ENCODE measurements at places on chromosomes 7 and 10.

DNA sequence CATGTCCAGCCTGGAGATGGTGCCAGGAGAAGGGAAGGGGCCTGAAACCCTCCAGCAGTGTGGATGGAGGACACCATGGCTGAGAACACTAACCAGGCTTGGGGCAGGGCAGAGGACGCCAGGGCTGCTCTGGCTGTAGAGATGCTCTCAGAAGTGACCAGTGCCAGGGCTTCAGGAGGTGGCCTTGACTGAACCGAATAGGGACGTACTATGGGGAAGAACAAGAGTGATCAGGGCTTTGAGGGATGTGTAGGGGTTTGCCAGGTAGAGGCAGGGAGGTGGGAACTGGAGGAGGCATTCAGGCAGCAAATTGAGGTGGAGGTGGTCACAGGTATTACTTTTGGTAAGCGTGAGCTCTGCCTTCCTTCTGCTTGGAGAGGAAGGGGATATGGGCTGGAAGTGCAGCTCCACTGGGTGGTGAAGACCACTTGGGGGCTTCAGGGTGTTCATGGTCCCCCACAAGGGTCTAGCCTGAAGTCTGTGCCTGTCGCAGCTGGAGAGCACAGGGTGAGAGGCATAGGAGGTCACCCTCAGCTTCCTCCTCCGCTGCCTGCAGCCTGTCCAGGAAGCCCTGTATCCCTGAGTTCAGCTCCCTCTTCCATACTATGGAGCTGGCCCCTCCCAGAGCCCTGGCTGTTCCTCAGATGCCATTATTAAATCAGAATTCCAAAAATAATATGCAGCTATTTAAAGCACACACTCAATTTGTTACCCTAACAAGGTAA is 27.8 kb downstream of the ADCY1 start:
- no peak for DNase-seq

DNA sequence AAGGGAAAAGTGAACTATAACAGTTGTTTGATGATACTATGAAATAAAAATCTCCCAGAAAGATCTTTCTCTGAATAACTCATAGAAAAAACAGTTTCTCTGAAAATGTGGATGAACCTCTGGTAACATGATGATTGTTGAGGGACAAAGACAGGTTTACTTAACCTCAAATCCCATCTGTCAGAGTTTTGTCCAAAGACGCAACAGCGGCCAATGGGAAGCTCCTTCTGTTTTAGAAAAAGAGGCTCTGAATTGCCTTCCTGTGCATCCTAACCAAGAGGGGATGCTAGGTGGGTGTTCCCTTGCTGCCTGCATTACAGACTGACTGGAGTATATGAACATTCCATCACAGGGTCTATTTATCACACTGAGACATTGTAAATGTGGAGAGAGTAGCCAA is 8.9 kb upstream of the HYCC1 start:
- no peak for DNase-seq

- no peak for DNase-seq
Measured at GRCh38 chr10:21261842-21262294, 263.6 kb downstream of the SKIDA1 start.

DNA sequence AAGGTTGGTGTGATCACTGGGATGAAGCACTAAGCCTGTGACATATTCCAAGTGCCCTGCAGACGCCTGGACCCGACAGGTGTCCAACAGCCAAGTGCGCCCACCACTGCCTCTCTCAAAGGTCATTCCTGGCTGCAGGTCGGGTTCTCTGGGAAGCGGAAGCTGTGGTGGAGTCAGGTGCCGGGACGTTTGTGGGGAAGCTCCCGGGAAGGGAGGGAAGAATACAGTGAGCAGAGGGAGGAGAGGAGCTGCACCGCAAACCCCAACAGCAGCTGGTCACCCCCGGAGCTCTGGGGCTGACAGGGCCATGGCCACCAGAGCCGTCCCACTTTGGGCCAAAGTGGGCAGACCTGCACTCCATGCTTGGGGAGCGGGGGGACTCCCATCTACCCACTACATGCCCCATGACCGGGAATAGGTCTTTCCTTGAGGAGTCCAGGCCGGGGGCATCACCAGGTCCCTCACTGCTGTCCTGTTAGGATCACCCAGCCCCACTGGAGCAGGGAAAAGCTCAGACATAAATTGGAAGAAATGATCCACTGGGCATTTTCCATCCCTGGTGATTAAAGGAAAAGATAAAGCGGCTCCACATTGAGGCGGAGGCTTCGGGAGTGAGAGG is 84.5 kb upstream of the PPP2R2D start:
- no peak for DNase-seq

DNA sequence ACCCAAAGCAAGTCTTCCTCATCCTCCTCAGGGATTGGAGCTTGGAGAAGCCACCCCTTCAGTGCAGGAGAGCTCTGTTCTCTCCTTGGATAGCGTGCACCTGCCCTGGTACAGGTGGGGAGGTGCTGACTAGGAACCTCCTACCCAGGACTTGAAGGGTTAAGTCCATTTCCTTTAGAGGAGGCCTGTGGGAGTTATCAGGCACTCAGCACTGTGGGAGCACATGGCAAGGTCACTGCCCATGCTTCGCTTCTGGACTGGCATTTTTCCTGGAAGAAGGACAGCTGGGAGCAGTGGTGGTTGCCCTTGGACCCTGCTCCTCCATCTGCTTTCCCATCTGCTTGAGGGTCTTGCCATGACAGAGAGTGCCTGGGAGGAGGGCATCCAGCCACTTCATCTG is 142.8 kb downstream of the CXCL12 start:
- no peak for DNase-seq

DNA sequence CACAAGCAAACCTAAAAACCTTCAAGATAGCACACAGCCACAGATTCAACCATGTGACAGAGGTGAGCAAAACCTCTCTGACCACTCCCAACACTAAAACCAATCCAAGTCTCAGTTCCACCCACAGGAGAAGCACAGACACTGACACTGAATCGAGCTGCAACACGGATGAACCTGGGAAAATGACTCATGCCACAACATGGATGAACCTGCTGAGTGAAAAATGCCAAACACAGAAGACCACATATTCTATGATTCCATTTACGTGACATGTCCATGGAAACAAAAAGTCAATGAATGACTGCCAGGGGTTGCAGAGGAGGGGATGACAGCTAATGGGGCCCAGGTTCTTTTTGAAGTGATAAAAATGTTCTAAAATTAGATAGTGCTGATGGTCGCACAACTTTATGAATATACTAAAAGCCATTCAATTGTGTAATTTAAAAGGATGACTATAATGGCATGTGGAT is 22.0 kb downstream of the CYTH3 start:
- no peak for DNase-seq

GRCh38 chr7:38699471-38699870 is 68.3 kb upstream of the AMPH start:
- DNase-seq = no peak

DNA sequence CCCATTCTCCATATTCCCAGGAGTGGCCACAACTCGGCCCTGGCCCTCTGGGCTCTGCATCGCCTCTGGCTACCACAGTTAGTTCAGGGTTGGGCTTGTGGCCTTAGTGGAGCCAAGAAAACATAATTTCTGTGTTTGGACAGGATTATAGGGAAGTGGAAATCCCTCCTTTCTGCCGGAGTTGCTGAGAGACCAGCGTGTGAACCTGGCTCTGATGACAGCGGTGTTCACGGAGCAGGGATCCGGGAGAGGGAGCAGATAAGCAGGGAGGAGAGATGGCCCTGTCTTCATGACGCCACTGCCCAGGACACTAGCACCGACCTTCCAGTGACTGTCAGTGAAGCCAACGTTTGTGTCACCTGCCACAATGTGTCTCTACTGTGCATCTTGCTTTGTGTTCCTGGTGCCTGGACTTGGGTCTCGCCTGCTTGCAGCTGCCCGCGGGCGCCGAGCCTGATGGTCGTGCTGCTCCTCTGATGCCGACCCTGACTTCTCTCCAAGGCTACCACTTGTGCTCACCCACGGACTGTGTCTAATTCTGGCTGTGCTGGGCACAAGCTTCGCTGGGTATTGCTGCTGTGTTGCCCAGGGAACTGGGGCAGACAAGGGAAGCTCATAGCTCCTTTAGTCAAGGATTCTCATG is 67.0 kb upstream of the VIPR2 start:
- no peak for DNase-seq

- DNase-seq = no peak
Measured at GRCh38 chr10:7250236-7250635, 160.6 kb downstream of the SFMBT2 start.

DNA sequence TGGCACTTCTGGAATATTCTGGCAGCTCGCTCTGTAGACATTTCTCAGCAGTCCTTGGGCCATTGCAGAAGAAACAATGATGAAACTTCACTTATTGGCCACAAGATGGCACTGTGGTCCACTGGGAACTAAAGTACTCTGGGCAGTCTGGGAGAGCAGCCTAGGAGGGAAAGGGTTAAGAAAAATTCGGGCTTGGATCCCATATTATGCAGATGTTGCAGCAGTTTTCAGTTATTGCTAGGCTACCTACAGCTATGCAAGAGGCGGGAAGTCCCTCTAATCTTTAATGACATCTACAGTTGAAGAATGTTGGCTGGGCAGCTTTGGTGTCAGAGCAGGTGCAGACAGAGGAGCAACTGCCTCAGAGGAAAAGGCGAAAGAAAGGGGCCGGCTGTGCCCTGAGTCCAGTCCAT is 201.7 kb upstream of the PRSS58 start:
- peak; percentile 3 for DNase-seq

DNA sequence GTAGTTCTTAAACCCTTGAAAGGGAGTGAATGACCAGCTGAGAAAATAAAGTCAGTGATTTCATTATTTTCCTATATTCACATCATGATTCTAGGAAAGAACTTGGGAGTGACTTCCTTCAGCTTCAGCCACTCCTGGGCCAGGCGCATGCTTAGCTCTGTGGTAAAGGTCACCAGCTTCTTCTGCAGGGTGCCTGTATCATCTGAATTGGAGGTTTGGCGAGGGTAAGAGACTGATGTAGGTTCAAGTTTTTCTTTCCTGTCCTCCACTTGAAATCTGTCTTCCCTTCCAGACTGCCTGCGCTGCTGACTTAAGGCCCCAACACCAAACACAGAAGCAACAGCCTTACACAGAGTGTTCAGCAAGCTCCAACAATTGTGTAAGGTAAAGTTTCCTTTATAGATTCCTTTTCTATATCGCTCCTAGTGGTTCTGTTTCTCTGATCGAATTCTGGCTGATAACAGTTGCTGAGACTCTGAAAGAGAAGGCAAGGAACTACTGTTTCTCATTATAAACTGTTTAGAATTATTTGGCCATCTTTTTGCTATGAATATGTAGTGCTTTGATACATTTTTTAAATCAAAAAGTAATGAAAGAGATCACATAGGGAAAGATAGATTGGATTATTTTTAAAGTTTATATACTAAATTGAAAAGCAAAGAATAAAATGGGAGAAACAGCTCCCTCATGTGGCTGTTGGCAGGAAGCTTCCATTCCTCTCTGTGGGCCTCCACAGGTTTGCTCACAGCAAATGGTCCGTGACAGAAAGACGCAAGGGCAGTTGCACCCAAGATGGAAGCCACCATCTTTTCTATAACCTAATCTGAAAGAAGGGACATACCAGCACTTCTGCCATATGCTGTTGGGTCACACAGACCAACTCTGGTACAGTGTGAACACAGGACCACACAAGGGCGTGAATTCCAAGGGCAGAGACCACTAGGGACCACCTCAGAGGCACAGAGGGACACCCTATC is 14.0 kb downstream of the GATAD1 start:
- peak; percentile 46 for DNase-seq

DNA sequence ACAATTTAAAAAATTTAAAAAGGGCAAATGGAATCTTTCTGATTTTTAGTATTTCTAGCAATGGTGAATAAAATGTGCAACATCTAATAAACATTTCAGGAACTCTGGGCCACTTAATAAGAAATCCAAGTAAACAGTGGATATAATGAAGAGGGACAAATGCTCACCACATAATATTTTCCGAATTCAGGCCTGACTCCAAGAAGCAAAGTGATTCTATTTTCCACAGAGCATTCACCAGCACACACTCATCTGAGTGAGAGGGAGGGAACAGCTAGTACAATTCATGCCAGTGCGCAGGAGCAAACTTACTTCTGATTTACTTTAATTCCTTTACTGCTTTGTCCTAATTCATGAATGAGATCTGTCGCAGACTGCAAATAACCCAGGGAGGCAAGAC is 10.1 kb downstream of the NPVF start:
- no peak for DNase-seq

DNA sequence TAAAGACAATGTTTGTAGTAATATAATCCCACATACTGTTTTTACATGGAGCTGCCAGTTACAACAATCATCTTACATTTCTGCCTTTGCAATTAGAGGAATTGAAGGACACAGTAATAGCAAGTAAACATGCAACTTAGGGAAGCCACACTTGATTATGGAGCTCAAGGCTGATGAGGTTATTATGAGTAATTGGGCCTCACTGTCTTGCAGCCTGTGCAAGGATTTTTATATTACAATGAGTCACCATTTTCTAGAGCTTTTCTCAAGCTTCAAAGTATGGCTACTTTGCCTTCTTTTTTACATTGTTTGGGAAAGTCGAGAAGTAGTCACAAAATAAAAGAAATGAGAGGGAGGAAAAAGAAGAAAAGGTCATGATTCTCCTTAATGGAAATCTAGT is 226.4 kb downstream of the KIAA1217 start:
- no peak for DNase-seq
